ENCODE measurements at places on chromosomes 5 and 9. TPM values are rescaled to one million over a fixed set of nuclear protein-coding genes. Genes with fewer than 3 reads are reported as not detected.

OTULINL gene
- total RNA-seq, result 9.8 TPM

ENG gene
- 76.0 TPM for total RNA-seq

ODF2 gene
- 25.3 TPM for total RNA-seq

PCDHGC4 gene
- 9.6 TPM for total RNA-seq
